Activated CD4-positive, alpha-beta memory T cell treated with anti-CD3 and anti-CD28 coated beads for 36 hours (primary cell): ENCODE measurements at places on chromosomes 4 and X. TPM values are rescaled to one million over a fixed set of nuclear protein-coding genes. Genes with fewer than 3 reads are reported as not detected.

- DNase-seq, result no peak
- H3K4me1 ChIP-seq, result no peaks in the 10 kb centered on the region
- H3K4me3 ChIP-seq, result no peak overlapping the region
- H3K27ac ChIP-seq, result no peak overlapping the region
Measured at GRCh38 chr4:63036159-63036866, 1372.9 kb downstream of the TECRL start.

DNA sequence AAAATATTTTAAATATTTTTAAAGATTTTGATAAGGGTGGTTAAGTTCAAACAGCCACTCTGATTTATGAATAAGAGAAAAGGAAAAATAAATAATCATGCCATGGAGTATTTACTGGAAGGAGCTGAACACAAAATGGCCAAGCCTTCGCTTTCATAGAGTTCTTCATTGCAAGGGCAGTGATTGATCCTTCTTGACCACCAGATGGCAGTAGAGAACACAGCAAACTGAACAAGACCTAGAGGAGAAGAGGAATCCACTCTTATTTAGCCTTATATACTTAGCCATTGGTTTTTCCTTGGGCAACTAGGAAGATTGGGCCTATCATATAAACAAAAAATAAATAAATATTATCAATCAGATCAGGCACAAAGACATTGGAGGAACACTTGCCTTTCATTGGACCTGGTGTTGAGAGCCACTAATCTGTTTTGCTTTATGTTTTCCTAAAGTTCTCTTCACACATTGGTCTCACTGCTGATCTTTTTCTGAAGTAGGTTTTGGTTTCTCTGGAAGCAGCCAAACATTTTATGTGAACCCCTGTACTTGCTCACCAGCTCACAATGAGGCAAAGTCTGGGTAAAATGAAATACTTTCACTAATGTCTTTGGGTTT, 58.1 kb upstream of the PARM1 start:
- no peak for DNase-seq
- H3K27me3 ChIP-seq, result peaks cover 3% of the 10 kb centered on the region

DNA sequence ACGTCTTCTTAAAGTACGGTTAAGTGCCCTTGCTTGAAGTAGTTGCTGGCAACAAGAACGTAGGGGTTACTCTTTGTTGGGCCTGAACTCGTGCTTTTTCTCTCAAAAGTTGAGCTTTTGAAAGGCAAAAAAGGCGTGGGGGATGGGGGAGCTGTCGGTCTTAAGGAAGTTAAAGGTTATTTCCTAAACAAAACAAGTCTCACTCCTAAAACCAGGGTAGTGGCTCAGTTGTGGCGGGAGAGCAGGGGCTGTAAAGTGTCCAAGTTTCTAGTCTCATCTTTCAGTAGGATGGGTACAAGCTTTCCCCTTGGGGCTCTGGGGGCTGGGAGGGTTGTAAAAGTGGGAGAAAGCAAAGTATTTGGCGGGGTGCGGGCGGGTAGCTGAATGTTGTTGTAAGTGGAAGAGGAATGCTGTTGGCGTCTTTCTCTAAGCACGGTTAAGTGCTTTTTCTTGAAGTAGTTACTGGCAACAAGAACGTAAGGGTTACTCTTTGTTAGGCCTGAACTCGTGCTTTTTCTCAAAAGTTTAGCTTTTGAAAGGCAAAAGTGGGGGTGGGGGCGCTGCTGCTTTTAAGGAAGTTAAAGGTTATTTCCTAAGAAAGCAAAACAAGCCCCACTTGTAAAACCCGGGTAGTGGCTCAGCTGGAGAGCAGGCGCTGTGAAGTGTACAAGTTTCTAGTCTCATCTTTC, 904 bp upstream of the WDR1 start:
- H3K4me1 ChIP-seq, result peaks cover 50% of the 10 kb centered on the region
- peaks cover 32% of the 10 kb centered on the region for H3K36me3 ChIP-seq
- peak overlapping the region; percentile 79 for H3K4me3 ChIP-seq

DNA sequence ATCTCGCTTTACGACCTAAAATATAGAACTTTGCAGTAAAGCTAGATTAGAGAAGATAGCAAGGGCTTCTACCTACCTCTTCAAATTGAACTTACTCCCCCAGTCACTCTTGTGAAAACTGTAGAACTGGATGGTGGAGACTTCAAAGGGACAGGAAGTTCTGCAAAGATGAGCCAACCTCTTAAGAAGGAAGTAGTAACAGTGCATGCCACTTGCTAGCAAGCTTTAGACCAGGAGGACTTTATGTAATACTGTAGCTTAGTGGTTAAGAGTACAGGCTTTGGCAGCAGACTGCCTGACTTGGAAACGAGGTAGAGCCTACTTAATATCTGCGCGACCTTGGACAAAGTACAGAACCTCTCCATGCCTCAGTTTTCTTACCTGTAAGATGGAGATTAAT, 27.5 kb upstream of the VBP1 start:
- DNase-seq, result peak; percentile 9
- H3K27ac ChIP-seq, result peak overlapping the region; percentile 65
- H3K36me3 ChIP-seq, result peaks cover 10% of the 10 kb centered on the region
- no peaks in the 10 kb centered on the region for H3K27me3 ChIP-seq

ODAPH gene
- total RNA-seq, result not detected

- no peak overlapping the region for H3K27ac ChIP-seq
- H3K4me3 ChIP-seq, result no peak overlapping the region
- DNase-seq, result no peak
- H3K36me3 ChIP-seq, result no peaks in the 10 kb centered on the region
- no peaks in the 10 kb centered on the region for H3K4me1 ChIP-seq
Measured at GRCh38 chr4:68593112-68593511, 17.0 kb upstream of the UGT2B17 start.

- no peak overlapping the region for H3K27ac ChIP-seq
- H3K27me3 ChIP-seq, result no peaks in the 10 kb centered on the region
- H3K36me3 ChIP-seq, result no peaks in the 10 kb centered on the region
- DNase-seq, result no peak
- no peak overlapping the region for H3K4me3 ChIP-seq
Measured at GRCh38 chr4:64911846-64912245, 502.6 kb upstream of the TECRL start.

DNA sequence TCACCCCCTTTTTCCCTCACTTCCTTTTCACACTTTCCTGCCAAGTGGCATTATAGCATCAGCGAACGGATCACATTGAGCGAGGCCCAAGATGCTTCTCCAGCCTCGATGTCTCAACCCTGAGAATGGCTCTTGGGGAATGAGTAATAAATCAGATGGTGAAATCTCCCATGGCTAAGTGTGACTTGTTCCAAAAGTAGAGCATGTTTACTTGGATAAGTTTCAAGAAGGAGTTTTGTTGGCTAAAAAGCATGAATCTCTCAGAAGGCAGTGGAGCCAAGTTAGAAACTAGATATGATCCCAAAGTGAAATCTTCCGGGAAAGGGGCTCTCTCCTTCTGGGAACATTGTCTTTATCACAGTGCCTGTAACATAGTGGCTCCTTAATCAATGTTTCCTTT, 316.3 kb downstream of the CAMK2D start:
- H3K4me3 ChIP-seq, result no peak overlapping the region
- peaks cover 26% of the 10 kb centered on the region for H3K4me1 ChIP-seq
- peak; percentile 19 for DNase-seq

- no peak for DNase-seq
- no peaks in the 10 kb centered on the region for H3K36me3 ChIP-seq
- no peaks in the 10 kb centered on the region for H3K27me3 ChIP-seq
- H3K4me3 ChIP-seq, result no peak overlapping the region
- peaks cover 5% of the 10 kb centered on the region for H3K4me1 ChIP-seq
Measured at GRCh38 chr4:141241986-141242385, 21.3 kb downstream of the ZNF330 start.

DNA sequence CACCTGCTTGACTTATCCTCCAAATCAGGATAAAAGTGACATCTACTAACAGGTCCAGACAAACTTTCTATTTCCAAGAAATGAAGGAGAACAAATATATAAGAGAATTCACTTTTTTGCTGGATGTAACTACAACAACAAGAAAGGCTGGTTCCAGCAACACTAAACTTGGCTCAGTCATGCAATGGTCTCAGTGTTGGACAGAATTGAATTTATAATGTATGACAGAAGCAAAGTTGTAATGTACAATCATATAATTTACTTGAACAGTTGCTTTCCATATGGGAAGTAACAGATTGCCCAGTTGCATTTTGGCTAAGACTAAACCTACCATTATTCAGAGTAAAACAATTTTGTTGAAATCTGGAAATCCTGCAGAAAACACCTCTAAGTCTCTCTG, 183.3 kb upstream of the INTU start:
- no peak overlapping the region for H3K4me3 ChIP-seq
- no peaks in the 10 kb centered on the region for H3K27me3 ChIP-seq
- DNase-seq, result no peak
- H3K27ac ChIP-seq, result no peak overlapping the region
- no peaks in the 10 kb centered on the region for H3K4me1 ChIP-seq

GRCh38 chr4:189088780-189089179, 851.9 kb upstream of the FRG1 start:
- H3K4me3 ChIP-seq, result no peak overlapping the region
- no peak overlapping the region for H3K27ac ChIP-seq
- no peaks in the 10 kb centered on the region for H3K27me3 ChIP-seq
- H3K4me1 ChIP-seq, result no peaks in the 10 kb centered on the region
- no peaks in the 10 kb centered on the region for H3K36me3 ChIP-seq
- DNase-seq, result no peak

GRCh38 chr4:175882891-175883290, 70.8 kb upstream of the GPM6A start:
- no peaks in the 10 kb centered on the region for H3K36me3 ChIP-seq

- no peak overlapping the region for H3K4me3 ChIP-seq
- peaks cover 8% of the 10 kb centered on the region for H3K4me1 ChIP-seq
- H3K27ac ChIP-seq, result no peak overlapping the region
Measured at GRCh38 chr4:54016504-54016903, 47.9 kb downstream of the CHIC2 start.

- H3K36me3 ChIP-seq, result no peaks in the 10 kb centered on the region
- no peaks in the 10 kb centered on the region for H3K4me1 ChIP-seq
- H3K27me3 ChIP-seq, result peaks cover 5% of the 10 kb centered on the region
Measured at GRCh38 chr4:3709846-3710441, 56.2 kb upstream of the ADRA2C start.

GRCh38 chr4:23202712-23203247, 510.0 kb downstream of the GBA3 start:
- no peaks in the 10 kb centered on the region for H3K4me1 ChIP-seq
- DNase-seq, result no peak
- H3K36me3 ChIP-seq, result no peaks in the 10 kb centered on the region
